ENCODE measurements at places on chromosomes 6 and 20.

DNA sequence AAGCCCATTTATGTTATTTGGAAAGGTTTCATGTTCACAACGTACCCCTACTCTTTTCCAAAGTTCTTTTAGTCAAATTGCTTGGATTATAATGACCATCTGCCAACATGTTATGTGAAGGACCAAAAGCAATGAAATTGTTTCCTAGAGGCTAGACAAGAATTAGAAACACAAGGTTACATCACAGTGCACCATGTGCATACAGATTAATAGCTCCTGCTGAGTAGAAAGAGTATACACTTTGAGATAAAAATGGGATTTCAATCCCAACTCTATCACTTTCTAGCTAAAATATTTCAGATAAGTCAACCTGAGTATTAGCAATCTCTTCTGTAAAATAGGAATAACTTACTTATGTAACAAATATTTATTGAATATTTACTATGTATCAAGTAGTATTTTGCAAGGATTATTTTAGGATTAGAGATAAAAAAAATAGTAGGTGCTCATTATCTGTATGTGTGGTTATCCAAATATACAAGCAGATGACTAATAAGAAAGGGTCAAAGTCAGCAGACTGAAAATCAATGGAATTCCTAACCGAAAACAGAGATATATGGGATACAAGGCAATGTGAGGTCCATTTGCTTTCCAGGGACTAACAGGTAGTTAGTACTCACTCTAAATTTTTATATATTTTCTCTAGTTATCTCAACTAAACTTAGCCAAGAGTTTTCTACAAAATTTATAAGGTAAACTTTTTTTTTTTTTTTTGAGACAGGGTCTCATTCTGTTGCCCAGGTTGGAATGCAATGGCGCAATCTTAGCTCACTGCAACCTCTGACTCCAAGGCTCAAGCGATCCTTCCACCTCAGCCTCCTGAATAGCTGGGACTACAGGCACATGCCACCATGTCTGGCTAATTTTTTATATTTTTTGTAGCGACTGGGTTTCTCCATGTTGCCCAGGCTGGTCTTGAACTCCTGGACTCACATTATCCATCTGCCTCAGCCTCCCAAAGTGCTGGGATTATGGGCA is 127.7 kb downstream of the PDSS2 start:
- no peak for DNase-seq

DNA sequence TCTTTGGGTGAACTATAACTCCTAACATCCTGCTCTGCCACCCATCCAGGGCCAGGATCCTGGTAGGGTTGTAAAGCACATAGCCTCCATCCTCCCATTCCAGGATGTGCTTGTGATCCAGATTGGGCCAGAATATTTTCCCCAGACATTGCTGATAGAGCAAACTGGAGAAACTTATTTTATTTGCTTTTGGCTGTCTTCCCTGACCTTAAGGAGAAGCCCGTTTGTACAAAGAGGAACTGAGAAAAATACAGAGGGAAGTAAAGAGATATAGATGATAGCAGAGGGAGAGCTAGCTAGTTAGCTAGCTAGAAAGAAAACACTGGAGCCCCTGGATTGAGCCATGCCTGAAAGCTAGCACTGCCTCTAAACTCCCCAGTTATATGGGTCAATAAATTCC is 9.0 kb upstream of the HDAC2 start:
- DNase-seq = peak; percentile 26

GRCh38 chr6:111087871-111088667 is 766 bp downstream of the SLC16A10 start:
- DNase-seq = peak; percentile 47

DNA sequence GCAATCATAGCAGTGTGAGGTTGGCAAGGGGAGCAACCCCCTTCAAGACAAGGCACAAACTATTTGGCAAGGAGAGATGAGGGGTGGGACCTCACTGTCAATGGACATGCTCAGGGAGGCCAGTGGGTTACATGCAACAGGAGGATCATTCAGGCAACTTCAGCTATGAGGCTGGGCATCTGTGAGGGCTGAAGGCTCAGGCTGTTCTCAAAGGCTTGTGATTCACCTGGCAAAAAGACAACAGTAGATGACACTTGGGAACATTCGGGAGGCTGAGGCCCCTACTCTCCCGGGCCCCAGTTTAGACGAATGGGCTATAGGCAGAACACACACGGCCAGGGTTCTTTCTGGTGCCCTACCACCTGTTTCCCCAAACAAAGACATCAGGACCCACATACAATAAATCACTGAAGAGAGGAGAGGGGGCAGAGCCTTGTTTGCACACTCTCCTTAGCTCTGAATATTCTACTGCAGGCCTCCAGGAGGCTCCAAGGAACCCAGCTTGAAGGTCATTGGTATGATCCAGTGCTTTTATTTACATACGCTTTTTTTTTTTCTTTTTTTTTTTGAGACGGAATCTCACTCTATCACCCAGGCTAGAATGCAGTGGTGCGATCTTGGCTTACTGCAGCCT is 7.9 kb downstream of the TUBB start:
- DNase-seq = no peak

GRCh38 chr6:139722530-139722929 is 348.1 kb upstream of the CITED2 start:
- no peak for DNase-seq

DNA sequence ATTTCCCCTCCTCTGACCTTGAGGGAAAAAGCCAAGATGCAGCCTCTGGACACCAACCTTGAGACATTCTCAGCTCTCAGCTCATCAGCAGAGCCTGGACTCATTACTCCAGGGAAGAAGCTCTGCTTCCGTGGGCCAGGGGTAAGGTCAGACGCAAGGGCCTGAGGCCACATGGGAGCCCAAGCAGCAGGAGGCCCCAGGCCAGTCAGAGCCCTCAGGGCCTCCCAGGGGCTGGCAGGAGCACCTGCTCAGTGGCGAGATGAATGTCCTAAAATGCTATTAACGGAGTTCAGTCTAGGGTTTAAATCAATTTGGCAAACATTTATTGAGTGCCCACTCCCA is 208.6 kb downstream of the ERMARD start:
- DNase-seq = no peak

GRCh38 chr20:37994512-37994911 is 38.7 kb downstream of the TTI1 start:
- no peak for DNase-seq

DNA sequence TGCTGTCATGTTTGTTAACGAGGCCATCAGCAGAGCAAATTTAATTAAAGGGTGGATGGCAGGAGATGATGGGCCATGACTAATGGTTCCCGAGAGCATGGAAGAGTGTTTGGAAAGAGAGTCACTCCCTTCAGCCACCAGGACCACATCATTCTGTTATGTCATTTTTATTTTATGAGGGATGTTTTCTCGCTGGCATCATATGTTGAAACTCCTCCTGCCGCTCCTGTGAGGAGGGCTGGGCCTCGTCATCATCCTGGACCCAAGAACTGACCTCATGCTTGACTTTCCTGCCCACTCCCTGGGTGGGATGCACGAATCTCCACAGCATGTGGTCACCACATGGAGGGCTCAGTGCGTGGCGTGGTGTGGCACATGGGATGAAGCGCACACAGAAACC is 86.4 kb upstream of the FRMD1 start:
- DNase-seq = no peak

DNA sequence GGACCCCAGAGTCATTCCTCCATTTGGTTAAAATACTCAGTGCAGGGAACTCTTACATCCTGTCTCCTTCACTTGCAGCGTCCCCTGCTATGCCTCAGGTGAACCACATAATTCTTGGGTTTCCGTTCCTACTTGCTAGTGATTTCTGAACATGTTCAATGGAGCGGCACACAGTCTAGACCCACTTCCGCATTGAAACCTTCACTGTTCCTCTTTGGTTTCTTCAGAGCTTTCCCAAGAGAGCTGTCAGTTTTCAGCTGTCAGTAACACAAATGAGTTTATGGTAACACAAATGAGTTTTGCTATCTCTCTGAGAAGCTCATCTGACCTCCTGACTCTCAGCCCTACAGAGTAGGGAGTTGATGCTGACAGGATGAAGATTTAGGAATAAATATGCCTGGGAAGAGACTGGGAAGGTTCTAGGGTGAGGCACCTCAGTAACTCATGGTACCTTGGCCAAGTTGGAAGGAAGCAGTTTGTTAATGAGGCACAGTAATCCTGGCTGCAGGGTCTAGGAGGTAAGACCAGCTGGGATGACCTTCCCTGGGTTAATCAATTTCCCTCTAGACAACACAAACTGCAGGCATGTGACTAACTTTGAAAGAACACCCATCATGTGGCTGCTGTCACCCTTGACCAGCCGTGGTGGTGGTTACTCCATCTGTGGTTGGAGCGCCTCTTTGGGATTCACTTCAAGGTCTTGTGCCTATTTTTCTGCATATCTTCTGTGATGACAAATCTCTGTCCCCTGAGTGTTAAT is 5.4 kb downstream of the SYS1 start:
- DNase-seq = peak; percentile 86

DNA sequence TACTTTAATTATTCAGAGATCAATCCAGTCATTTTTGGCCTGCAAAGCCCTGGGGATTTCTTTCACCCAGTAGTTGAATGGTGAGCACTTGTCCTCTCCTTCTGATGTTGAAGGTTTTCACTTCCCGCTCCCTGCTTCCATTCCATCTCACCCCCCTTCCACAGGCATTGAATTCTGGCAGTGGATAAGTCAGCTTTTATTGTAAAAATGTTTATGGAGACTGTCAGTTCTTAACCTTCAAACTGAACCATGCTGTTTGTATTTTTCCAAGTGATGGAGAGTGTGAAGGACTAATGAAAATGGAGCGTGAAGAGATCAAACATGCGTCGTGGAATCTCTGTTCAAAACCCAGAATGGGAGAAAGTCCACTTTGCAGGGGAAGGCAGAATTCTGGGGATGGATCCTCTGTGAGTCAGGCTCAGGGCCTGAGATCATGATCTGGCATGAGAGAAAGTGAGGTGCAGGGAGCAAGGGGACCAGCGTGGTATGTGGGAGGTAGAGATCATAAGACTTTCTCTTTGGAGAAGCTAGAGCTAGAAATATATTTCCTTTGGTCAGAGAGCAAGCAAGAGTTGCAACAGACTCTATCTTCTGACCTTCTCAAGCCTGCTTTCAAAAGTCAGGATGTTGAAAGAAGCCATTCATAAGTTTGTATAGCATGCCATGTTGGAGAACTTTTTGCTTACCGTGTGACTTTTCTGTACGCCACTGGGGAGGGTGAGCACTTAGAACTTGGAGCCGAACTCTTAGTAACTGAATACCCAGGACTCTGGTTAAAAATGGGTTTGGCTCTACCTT is 30.2 kb downstream of the ISM1 start:
- DNase-seq = no peak

DNA sequence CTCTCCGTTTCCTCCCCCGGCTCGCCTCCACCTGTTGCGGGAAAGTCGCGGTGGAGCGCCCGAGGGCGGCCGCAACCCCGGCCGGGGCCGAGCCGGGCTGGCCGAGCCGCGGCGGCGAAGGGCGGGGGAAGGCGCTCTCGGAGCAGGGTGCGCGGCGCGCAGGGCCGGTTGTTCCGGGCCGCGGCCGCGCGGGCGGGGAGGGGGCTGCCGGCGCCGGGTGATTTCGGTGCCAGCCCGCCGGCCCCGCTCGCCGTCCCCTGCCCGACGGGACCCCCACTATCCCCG is 235 bp downstream of the MAP7 start:
- peak; percentile 65 for DNase-seq

DNA sequence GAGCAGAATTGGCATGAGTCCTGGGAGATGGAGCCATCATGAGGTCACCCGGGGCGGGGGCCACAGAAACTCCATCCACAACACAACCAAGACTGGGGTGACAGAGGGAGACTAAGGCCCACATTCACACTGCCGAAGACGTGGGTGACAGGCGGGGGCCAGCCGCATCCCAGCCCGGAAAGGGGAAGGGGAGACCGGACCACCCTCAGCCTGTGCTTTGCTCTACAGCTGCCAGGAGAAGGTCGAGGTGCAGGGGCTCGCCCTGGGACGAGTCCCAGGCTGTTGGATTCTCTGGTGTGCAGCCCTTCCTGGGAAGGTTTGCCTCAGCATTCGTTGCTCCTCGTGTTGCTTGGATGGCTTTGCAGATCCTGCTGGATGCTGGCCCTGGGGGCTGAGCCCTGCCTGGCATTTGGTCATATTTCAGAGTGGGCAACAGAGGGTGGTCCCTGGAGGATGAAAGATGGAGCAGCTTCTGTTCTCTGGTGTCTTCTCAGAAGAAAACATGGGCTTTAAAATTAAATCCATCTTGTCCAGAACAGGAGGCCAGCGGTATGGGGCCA is 328.9 kb downstream of the TAF4 start:
- DNase-seq = no peak

- no peak for DNase-seq
Observed at GRCh38 chr20:13608066-13608465, 30.7 kb downstream of the TASP1 start.

GRCh38 chr6:159829526-159829925 is 29.4 kb downstream of the PNLDC1 start:
- DNase-seq = no peak

- DNase-seq = no peak
Observed at GRCh38 chr6:127111526-127111925, 6.9 kb upstream of the RSPO3 start.

GRCh38 chr6:107418118-107418517 is 41.2 kb downstream of the PDSS2 start:
- DNase-seq = peak; percentile 20

GRCh38 chr6:126941751-126942150 is 176.7 kb upstream of the RSPO3 start:
- DNase-seq = no peak

DNA sequence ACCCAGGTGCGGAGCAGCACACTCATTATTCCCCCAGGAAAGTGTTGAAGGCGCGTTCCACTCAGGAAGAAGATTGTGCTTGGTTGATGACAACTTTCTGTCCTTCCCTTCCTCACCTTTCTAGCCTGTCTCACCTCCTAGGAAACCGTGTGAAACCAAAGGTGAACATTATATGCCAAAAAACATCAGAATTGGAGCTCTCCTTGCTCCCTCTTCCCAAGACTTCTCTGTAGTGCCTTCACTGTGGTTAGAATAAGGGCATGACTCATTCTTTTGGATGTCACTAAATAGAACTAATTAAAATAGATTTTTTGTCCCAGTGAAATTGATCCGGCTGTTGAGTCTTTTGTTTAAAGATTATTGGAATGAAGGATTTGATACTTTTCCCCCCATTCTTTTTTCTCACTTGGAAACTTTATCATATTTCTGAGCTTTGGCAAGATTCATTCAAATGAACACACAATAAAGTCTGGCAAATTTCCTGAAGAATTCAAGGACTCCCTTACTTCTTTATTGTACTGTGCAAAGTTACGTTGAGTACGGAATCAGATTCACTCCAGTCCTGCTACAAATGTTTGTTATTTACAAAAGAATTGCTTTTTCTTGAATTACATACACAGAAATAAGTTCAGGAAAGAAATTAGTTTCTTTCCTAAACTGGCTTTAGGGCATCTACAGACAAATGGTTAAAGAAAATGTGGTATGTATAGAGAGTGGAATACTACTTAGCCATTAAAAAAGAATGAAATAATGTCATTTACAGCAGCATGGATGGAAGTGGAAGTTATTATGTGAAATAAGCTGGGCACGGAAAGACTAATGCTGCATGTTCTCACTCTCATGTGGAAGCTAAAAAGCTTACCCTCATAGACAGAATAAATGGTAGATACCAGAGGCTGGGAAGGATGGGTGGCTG is 142.8 kb upstream of the AKAP12 start:
- DNase-seq = no peak

DNA sequence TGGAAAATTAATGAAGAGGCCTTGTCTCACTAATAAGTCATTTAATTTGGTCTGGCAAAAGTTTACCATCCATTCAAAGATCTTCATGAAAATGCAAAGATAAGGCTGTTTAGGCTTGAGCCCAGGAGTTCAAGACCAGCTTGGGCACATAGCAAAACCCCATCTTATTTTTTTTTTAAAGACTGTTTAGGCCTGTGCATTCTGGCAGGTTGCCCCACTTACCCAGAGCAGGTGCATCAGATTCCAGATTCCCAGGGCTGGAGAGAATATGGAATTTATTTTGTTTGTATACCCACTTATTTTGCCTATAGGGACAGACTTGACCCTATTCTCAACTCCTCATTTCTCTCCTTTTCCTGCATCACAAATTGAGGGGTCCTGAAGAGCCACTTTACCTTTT is 5.7 kb downstream of the FOXO3 start:
- no peak for DNase-seq

All from GM10248 (cell line).